ENCODE measurements at places on chromosomes 16 and 17.

DNA sequence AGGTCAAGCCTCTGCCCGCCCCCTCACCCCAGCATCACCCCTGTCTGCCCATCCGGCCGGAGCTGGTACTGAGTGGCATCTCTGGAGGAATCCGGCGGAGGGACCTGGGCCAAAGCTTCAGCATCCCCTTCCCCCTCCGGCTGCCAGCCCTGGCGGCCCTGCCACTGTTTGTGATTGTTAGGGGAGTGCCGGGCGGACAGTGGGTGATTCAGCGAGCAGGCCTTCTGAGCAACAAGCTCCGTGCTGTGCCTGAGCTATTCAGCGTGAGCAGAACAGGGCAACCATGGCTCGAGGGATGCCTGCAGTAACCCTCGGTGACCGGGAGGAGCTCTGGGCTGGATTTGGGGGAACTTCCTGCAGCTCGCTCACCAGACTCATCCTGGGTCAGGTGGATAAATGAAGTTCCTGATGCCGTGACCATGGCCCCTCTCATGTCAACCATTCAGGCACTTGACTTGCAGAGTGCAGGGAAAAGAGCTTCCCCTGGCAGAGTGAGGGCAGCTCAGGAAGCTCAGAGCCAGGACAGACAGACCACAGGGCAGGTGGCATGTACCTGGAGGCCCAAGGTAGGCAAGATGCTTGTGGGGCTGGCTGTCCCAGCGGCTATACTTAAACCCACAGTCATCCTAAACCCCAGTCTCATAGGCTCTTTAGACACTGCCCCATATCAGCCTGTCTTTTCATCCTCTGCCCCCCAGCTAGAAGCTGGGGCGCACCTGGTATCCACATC, 24.3 kb upstream of the MLKL start:
- DNase-seq: no peak

- no peak for DNase-seq
Measured at GRCh38 chr17:39774047-39774446, 36.3 kb downstream of the GRB7 start.

DNA sequence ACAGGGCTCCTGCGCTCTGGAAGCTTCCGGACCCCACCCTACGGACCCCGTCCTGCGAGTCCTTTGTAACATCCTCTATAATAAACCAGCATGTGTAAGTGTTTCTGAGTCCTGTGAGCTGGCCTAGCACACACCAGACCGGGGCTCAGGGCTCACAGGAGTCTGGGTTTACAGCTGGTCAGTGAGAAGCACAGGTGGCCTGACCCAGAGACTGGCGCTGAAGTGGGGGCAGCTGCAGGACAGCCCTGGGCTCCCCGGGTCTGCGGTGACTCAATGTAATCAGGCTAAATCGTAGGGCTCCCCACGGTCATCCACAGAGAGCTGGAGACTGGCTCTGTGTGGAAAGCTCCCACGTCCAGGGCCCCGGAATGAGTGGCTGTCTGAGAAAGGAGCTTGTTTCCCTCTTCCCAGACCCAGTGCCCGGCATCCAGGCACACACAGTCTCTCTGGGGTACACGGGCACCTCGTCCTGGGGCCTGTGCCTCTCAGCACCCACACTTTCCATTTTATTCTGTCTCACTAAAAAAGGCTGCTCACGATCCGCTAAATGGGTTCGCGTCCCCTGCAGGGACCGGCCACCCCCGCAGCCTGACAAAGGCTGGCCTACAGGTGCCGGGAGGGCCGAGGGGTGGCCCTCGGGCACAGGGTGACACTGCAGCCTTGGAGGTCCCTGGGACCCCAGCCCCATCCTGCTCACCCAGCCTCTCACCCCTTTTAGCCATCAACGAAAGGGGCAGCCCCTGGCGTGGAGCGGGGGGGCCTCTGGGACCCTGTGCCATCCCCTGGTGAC, 18.9 kb upstream of the CBFA2T3 start:
- no peak for DNase-seq

GRCh38 chr17:57902800-57903759, 52.1 kb downstream of the CUEDC1 start:
- no peak for DNase-seq

DNA sequence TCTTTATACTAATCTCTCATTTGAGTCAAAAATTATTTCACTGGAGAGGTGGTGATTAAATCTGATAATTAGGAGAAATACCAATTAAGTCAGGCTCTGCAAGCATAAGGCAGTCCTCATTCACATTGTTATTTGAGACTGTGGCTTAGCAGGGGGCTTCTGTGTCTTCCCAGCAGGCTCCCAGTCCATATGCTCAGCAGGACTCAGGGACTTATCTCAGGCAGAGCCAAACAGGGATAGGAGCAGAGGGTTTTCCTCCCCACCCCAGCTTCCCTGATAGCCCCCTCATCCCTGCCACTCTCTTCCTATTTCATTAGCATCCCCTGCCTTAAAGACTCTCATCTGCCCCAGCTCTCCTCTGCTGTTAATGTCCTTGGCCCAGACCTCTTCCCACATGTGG, 104.3 kb upstream of the DNAH9 start:
- no peak for DNase-seq

DNA sequence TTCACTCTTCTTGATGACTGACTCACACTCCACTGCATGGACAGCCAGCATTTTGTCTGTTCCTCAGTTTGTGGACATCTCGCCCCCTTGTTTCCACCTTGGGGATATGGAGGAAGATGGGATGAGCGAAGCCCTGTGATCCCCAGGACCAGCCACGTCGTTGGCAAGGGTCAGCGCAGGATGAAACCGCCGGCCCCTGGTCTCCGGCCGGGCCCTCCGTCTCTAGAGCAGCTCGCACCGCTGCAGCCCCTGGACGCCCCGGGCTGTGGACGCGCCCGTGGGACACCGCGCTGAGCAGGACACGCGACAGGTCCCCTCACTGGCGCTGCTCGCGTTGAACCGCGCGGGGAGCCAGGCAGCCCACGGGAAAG, 604 bp upstream of the ZC3H18 start:
- DNase-seq: peak; percentile 8

- DNase-seq: no peak
Measured at GRCh38 chr17:69828087-69828486, 246.9 kb upstream of the KCNJ16 start.

- DNase-seq: no peak
Measured at GRCh38 chr17:74860229-74860871, 665 bp upstream of the GRIN2C start.

DNA sequence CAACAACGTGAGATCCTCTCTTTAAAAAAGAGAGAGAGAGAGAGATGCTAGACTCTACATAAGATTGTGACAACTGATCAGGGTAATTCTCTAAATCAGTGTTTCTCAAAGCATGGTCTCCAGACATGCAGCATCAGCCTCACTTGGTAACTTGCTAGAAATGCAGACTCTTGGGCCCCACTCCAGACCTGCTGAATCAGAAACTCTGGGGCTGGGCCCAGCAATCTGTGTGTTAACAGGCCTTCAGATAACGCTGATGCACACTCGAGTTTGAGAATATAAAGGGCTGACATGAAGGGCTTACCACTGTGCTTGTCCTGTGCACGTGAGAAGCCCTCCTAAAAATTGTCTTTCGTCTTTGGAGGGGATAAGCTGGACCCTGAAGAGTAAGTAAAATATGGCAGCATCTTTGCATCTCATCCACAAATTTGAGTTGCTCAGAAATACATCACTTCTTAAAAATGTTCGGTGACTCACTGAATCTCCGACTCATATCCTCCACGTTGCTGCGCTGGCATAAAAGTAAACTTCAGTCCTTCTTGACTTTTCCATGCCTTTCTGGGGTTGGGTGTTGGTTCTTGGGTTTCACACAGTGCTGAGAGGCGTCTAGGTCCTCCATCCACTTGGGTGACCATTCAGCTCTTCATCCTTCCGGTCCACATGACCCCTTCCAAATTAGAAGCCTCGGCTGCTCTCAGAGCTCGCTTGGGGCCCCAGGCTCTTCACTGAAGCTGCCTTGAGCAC, 26.1 kb upstream of the KDM8 start:
- DNase-seq: no peak

DNA sequence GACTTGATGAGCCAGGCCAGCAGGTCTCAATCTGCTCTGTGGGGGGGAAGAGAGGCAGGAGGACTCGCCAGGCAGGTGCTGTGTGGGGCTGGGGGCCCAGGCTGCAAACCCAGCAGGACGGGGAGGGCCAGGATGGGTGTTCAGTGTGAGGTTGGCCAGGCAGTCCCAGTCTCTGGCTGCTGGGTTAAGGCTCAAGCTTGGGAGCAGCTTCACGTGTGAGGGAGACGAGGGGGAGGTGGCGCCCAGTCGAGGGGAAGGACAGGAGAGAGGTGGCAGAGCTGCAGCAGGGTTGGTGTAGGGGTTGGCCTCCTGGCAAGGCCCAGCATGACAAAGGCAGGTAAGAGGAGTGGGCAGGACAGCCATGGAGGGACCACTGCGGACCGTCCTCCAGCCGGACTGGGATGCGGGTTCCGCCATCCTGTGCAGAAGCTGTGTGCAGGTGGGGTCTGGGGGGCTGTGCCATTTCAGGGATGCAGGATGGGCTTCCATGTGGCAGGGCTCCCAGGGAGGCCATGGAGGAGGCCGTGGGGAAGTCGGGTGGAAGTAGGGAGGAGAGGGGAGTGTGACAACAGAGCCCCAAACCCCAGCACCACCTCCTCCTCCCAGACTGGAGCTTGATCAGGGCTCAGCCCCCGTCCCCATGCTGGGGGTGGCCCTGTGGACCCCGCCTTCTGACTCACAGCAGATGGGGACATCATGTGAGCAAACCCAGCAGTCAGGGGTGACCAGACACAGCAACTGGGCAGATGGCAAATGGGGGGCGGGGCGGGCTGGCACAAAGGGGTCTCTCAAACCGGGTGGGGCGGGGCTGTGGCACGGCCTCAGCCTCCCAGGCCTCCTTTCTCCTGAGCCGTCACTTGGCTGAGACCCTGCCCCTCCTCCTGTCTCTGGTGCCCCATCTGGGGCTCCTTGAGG, 2.8 kb downstream of the ADGRG1 start:
- no peak for DNase-seq

DNA sequence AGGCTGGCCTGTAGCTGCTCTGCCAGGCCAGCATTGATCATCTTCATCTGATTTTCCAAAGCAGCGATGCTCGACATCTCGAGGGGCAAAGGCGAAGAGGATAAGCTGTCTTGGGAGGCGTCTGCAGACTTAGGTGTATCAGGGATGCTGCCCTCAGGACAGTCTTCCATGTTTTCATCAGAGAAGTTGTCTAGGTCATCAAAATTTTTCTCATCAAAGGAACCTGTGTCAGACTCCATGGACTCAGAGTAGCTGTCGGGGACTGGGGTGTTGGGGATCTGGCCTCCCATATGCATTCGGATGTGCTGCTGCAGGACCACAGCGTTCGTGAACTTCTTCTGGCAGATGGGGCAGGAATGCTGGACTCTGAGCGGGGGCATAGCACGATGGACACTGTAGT, 11.5 kb downstream of the SALL1 start:
- DNase-seq: no peak
